ENCODE measurements at places on chromosomes 2 and 18.

DNA sequence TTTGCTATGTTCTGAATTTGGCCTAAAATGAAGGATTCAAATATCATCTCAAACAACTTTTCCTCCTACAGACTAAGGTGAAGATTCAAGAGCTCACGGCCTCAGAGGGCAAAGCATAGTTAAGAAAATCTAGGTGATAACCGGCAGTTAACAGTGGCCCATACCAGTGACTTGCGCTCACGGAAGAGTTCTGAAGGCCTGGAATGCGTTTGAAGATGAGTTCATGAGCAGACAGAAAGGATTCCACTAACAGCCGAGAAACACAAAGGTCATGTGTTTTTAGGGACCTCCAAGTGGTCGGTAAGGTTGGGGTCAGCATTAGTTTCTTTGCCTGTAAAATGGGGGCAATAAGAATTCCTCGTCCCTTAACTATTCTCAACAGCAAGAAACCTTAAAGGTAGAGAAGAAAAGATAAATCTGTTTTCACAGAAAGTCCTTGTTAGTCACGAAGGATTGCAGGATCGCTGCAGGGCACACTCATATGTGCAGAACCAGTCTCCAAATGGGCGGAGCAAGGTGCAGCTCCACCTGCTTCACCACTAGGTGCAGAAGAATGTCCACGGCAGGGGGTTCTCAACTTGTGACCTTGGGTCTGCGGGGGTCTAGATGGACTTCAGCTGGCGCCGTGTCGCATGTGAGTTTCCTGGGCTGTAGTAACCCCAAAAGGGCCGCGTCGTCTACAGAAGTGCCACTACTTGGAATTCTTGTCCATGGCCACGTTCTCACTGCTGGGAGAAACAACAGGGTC lies 708 bp upstream of the RPIA start:
- DNase-seq = no peak

GRCh38 chr2:106963156-106963555 lies 77.2 kb upstream of the ST6GAL2 start:
- no peak for DNase-seq

- DNase-seq = no peak
These were observed 397.9 kb upstream of the RGPD4 start for GRCh38 chr2:107428781-107429180.

DNA sequence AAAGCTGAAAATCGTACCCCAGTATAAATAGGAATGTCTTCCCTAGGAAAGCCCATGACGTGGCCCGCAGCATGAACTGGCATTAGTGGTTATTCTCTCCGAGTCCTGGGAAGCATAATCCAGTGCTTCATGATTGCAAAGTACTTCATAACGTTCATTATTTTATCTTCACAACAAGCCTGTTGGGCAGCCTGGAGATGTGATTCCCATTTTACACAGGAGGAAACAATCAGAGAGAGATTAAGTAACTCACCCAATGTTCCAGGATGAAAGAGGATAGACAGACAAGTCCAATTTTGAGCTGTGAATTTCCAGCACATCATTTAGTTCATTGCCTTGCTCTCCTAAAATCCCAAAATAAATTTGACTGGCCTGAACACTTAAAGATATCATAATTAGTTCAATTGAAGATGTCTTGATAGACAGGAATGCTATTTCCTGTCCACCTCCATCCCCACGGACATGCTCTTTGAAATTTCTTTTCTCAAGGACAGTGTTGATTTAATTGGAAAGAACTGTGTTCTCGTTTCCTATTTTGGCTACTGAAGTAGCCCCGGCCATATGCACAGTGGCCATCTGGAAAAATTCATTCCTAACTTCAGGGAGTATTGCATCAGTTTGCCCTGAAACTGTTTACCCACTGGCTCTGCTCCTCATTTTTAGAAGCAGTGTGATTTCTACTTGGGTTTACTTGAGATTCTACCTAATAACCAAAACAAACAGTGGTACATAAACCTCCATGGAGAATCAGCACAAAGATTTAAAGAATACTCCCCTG lies 93.9 kb downstream of the VWC2L start:
- DNase-seq = no peak

- no peak for DNase-seq
These were observed 125.8 kb upstream of the MYO3B start for GRCh38 chr2:170052151-170052550.

DNA sequence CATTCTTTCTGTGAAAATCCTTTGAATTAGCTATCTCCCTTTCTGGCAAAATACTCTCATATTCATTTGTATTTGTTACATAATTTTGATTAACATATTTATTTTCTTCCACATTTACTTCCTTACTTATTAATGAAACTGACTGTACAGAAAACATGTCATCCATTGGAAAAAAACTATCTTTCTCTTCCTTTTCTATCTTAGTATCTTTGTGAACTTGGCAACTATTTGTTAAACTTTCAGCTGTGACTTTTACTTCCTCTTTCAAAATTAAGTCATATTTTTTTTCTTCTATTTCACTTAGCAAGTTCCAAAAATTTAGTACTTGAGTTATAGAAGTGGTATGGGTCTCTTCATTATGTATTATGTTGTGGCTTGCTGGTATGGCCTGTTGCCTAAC lies 2.6 kb downstream of the RAD51AP2 start:
- DNase-seq = no peak

GRCh38 chr18:69469444-69469919 lies 68.8 kb downstream of the DOK6 start:
- DNase-seq = no peak

- DNase-seq = no peak
These were observed 58.1 kb upstream of the RALBP1 start for GRCh38 chr18:9417073-9417851.

DNA sequence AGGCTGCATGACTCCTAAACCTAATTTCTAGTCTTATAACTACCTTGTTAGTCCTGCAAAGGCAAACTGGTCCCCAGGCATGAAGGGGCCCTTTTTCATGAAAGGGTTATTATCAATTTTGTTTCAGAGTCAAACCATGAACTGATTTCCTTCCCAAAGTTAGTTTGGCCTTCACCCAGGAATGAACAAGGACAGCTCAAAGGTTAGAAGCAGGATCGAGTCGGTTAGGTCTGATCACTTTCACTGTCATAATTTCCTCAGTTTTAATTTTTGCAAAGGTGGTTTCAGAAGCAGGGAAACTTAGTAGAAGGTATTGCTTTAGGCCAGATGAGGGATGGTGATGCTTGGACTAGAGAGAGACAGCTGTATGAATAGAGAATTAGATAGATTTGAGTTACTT lies 8.7 kb upstream of the ALS2 start:
- DNase-seq = no peak

- no peak for DNase-seq
These were observed 195.4 kb upstream of the ARL4C start for GRCh38 chr2:234691968-234692955.

DNA sequence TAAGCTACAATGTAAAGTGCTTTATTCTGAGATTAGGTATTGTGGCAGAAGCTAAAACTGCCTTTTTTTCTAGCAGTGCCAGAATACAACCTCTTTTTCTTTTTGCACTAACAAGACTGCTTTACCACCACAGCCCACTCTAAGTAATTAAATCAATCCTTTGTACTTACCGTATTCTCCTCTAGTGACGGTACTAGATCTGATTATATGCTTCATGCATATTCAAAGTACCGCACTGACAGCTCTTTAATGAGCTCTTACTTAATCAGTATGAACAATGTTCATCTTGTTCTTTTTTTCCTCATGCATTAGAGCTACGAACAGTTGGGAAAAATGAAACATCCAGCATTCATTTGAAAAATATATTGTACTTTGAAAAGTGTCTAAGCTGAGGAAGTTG lies 16.1 kb upstream of the OTX1 start:
- no peak for DNase-seq

DNA sequence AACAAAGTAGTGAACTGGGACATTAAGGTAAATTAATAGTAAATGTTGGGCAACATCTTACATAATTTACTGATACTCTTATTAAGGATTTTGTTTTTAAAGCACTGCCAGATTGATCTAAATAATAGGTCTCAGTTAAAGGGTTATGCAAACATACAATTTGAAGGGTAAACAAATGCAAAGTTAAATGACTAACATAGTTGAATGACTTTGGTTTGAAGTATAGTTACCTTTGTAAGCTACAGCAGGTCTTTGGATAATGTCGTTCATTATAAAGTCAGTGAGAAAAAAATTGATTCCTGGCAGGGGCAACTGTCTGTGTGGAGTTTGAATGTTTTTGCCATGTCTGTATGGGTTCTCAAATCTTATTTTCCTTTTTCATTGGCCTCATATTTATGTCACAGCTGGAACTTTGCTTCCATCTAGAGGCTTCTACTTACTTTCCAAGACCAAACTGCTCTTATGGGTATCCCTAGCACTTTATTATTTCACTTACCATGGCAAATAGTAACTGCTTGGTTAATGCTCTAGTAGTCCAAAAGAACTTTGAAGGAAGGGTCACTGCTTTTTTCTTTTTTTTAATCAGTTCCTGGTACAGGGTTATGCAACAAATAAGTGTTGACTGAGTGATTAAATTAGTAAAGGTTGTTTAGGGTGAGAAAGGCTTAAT lies 107.8 kb downstream of the NBEAL1 start:
- no peak for DNase-seq

DNA sequence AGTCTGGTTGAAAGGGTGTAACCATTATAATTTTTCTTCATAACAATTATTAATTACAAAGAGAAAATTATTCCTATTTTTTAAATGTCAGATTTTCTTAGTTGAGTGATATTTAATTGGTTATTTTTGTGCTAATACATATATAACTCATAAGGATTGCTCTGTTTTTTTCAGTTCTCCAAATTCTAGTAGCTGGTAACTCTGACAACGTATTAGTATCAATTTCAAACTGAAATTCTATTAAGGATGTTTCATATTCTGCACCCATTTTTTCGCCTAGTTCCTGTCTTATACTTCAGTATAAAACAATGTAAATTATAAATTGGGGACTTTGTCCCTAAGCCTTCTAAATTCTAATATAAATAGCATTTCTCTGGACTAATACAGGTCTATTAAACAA lies 81.0 kb downstream of the R3HDM1 start:
- DNase-seq = no peak
